Esophagus squamous epithelium (tissue), 5 donors: ENCODE measurements at places on chromosomes 5 and 9. TPM values are rescaled to one million over a fixed set of nuclear protein-coding genes. Genes with fewer than 3 reads are reported as not detected.

DNA sequence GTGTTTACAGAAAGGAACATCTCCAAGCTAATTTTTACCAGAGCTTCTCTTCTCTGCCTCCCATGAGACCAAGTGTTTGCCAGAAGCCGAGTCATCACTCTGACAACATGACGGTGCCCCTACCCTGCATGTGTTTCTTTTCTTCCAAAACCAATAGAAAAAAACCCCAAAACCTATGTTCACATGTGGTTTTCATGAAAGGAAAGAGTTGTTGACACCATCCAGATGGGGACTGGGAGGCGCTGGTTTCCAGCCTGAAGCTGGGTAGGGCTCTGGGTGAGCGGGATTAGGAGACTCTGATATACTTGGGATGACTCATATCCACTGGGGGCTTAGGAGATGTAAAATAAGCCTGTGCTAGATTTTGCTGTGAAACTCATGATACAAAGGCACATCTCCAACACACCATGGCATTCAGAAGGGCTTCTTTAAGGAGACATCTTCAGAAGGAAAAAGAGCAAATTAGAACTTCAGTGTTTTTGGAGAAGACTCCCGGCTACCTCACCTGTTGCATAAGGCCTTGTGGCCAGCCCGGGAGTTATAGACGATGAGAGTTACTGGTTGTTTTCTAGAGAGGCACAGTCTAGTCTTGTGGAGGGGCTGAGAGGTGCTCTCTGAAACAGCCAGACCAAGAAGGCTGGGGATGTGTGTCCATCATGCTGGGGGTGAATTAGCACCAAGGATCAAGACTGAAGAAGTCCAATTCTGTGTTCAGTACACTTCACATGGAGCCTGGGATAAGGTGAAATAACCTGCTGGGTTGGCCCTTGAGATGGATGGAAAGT, 108.9 kb upstream of the LHFPL2 start:
- no peaks in the 10 kb centered on the region for H3K36me3 ChIP-seq
- H3K27me3 ChIP-seq: no peaks in the 10 kb centered on the region
- H3K27ac ChIP-seq: no peak overlapping the region
- peaks cover 6% of the 10 kb centered on the region for H3K4me1 ChIP-seq

DNA sequence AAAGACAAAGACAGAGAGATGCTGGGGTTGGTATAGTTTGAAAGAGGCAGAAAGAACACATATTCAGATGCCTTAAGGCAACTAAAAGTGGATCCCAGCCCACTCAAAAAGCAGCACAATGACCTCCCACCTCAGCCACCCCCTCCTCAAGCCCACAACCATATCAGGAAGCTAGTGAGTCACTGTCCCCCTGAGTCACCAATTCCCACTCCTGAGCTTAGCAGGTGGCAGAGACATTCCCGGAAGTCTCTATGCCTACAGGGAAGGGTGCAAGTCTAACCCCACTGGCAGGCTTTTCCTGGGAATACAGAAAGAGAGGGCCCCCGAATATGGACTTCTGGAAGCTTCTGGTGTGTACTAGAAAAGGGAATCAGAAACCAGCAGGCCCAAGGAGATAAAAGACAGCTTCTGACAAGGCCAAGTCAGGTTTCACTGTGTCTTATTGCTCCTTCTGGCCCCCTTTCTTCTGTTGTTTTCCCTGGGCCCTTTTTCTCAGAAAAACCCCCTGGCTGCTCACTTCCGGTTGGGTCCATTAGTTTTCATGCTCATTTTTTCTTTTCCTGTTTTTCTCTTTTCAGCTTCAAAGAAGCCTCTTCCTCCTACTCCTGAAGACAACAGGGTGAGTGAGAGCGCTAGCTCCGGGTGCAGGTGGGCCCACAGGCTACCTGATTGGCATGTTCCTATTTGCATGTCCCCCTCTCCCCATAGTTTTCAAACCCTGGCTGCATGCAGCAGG, 36.8 kb downstream of the ITK start:
- DNase-seq: no peak
- no peaks in the 10 kb centered on the region for H3K36me3 ChIP-seq
- no peaks in the 10 kb centered on the region for H3K4me1 ChIP-seq
- no peak overlapping the region for H3K4me3 ChIP-seq
- H3K27ac ChIP-seq: no peak overlapping the region

DNA sequence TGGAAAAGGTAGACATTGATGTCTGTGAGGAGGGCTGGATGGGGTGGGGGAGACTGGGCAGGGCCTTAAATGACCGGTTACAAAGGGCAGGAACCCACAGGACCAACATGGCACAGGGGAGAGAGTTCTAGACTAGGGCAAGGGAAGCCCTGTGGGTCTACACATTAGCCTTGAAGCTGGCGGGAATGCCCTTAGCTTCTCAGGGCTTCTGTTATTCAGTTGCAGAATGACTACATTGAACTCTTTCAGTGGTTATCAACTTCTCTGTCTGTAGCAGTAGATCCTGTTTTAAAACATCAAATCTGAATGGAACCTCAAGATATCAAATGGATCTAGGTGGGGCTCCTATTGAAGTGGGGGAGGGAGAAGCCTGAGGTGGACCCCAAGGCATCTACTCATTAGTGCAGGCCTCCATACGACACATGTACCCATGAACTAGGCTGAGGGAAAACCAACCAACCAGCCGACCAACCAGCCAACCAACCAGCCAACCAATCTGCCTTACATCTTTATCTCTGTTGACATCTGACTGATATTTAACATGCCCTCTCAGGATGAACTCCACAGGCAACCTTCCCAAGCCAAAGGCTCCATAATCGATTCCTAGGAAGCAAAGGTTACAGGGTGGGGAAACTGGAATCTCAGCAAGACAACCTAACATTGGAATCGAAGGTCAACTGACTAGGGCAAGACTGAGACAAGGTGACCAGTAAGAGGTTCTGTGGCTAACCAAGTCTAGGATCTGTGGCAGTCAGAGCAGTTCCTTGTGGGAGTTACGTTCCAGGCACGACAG, 48.3 kb downstream of the DAP start:
- no peak overlapping the region for H3K4me3 ChIP-seq
- no peak overlapping the region for H3K27ac ChIP-seq
- H3K27me3 ChIP-seq: no peaks in the 10 kb centered on the region
- H3K4me1 ChIP-seq: no peaks in the 10 kb centered on the region
- no peaks in the 10 kb centered on the region for H3K36me3 ChIP-seq

The ANKHD1 gene
- 75.0 TPM for total RNA-seq

The ST8SIA4 gene
- total RNA-seq: 4.4 TPM

GRCh38 chr5:74685979-74686631, 1.1 kb downstream of the HEXB start:
- no peaks in the 10 kb centered on the region for H3K27me3 ChIP-seq
- H3K4me3 ChIP-seq: peak overlapping the region; percentile 88
- no peaks in the 10 kb centered on the region for H3K4me1 ChIP-seq
- no peaks in the 10 kb centered on the region for H3K36me3 ChIP-seq
- peak overlapping the region; percentile 82 for H3K27ac ChIP-seq

DNA sequence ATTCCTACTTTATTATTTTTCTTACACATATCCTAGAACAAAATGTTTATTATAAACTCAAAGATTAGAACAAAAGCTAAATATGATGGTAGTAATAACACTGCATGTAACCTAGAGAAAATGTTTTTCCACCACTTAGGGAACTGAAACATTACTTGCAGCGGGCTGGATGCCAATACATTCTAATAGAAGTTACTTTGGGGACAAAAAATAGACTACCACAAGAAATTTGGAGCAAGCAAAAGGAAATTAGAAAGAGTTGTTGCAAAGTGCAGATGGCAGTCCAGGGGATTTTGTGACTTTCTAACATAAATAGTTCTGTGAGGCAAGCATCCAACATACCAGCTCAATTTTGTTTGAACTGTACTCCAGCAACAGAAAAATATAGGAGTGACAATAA, 255.3 kb upstream of the GRIN3A start:
- no peaks in the 10 kb centered on the region for H3K27me3 ChIP-seq
- no peaks in the 10 kb centered on the region for H3K36me3 ChIP-seq
- no peak overlapping the region for H3K27ac ChIP-seq
- DNase-seq: no peak
- H3K4me1 ChIP-seq: no peaks in the 10 kb centered on the region

GRCh38 chr5:14193496-14193895, 50.4 kb downstream of the TRIO start:
- H3K4me1 ChIP-seq: no peaks in the 10 kb centered on the region
- no peak overlapping the region for H3K4me3 ChIP-seq
- H3K27me3 ChIP-seq: no peaks in the 10 kb centered on the region
- DNase-seq: no peak
- H3K36me3 ChIP-seq: no peaks in the 10 kb centered on the region

DNA sequence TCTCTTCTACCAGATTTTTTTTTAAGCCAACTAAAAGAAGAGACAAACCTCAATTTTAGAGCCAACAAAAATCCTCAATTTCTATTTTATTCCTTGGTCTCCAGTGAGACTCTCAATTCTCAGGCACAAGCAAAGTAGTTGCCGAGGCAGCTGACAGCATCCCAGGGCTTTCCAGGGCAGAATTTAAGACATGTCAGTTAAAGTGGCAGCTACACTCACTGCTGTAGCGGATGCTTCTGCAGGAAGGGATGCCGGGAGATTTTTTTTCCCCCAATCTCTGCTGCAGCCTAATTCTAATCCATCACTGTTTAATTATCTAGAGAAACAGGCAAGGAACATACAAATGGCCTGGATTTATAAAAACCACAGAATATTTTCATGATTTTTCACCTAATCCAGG, 57.0 kb downstream of the TTC39B start:
- no peaks in the 10 kb centered on the region for H3K27me3 ChIP-seq
- no peak overlapping the region for H3K27ac ChIP-seq
- DNase-seq: no peak

GRCh38 chr5:128629157-128629556, 91.1 kb upstream of the FBN2 start:
- no peak for DNase-seq
- H3K27ac ChIP-seq: no peak overlapping the region
- no peaks in the 10 kb centered on the region for H3K27me3 ChIP-seq
- no peaks in the 10 kb centered on the region for H3K36me3 ChIP-seq
- no peaks in the 10 kb centered on the region for H3K4me1 ChIP-seq
